ENCODE measurements at places on chromosomes 4 and X.

- DNase-seq: no peak
Observed at GRCh38 chr4:178595500-178596138, 1153.4 kb upstream of the AGA start.

DNA sequence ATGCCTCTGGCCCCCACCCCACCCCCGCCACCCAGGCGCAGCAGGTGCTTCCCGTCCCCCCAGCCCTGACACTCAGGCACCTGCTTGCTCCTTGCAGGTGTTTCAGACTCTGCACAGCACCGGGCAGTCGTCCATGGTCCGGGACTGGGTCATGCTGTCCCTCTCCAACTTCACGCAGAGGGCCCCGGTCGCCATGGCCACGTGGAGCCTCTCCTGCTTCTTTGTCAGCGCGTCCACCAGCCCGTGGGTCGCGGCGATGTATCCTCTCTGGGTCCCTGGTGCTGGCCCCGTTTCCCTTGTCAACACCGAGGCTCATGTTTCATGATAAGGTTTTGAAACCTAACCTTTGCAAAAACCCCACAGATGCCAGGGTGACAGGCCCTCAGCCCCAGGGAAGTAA is 10.2 kb upstream of the MSANTD1 start:
- DNase-seq: no peak

- no peak for DNase-seq
Observed at GRCh38 chr4:86961116-86961515, 26.3 kb downstream of the AFF1 start.

- no peak for DNase-seq
Observed at GRCh38 chrX:109685656-109686078, 47.4 kb downstream of the ACSL4 start.

GRCh38 chrX:114584375-114584943 is 573 bp downstream of the HTR2C start:
- no peak for DNase-seq

DNA sequence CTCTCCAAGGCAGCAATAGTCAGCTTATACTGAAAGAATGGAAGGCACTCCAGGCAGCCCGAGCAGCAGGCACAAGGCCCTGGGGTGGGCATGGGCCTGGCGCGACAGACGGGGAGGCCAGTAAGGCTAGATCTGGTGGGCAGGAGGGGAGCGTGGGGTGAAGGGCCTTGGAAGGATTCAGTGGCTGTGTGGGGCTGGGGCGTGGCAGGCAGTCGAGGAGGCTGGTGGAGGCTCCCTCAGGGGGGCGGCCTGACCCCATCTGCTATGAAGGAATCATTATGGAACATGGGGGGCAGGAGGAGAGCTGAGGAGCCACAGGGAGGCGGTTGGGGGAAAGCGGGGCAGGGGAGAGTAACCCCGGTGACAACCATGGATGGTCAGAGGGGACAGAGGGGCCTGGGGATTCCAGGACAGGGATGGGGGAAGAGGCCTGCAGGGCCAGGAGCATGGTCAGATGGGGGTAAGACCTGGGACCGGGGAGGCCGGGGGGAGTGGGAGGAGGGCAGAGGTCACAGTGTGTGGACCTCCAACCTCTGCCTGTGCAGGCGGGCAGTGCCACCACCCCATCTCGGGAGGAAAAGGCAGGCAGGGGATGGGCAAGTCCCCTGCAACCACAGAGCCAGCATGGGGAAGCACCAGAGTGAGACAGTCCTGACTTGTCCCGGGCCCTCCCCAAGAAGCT is 70.3 kb downstream of the ACOX3 start:
- DNase-seq: no peak

- DNase-seq: no peak
Observed at GRCh38 chr4:110680265-110680664, 57.4 kb upstream of the PITX2 start.

DNA sequence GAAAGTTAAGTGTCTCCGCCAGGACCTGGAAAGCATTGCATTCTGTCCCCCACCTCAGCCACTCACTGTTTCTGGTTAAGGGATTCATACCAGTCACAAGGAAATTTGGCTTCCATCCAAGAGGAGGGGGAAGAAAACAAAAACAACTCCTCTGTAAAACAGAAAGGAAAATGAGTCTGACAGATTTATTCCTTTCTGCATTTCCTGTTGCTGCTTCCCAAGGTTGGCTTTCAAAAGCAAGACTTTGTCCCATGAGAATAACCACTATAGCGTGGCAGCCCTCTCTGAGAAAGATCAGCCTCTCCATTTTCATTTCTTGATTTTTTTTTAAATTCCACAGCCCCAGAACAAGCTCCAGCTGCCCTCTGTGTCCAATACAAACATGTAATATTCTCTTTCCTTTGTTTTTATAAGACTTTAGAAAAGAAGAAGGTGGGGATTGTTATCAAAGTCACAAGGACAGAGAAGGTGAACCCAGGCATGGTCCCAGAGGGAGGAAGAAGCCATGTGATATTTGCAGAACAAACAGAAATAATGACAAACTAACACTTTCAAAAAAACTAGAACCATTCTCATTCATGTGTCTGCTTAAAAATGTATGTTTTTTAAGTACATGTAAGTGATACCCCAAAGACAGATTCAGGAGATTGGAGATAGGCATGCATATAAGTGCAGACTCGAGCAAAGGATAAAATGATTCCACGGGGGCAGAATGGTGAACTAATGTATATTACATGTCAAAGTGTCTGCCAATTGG is 90.7 kb upstream of the DCLK2 start:
- DNase-seq: no peak

DNA sequence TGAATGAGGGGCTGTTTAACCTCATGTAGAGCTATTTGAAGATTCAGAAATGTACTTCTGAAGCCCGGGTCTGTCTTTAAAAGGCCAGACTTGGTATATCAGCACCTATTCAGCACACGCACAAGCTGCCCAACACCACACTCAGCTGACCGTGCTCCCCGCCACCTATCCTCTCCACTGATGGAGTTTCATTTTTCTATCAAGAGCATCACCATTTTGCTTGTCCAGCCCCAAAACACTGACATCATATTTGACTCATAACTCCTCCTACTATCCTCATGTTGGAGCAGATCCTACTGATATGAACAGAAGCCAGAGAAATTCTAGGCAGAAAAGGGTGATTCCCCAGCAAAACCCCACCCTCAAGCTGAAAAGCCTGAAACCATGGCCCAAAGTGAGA is 100.3 kb downstream of the SORBS2 start:
- DNase-seq: no peak

DNA sequence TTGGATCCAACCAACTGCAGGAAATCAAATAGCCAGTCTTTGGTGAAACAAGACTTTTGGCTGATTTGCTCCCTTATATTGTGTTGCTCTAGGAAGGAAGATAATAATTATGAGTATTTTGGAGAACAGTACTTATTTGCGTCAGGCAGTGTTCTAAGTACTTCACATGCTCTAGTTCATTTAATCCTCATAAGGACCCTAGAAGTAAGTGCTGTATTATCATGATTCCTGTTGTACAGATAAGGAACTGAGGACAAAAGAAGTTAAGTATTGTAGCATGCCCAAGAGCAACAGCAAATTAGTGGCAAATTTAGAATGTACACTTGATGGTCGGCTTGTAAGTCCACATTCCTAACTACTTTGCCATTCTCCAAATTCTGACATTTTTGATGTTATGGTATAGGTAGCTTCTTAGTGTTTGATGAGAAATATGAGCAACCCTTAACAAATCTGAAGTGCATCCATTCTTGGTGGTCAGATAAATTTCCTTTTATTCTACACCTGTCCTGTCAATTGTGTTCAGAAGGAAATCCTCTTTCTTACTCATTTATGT is 72.0 kb downstream of the SPRY1 start:
- no peak for DNase-seq

GRCh38 chr4:6466756-6467381 is 5.5 kb downstream of the PPP2R2C start:
- no peak for DNase-seq

Measured in NCI-H748 treated with DMSO at 0.1 percent for 48 hours (cell line).